ENCODE measurements at places on chromosomes 1 and 21.

DNA sequence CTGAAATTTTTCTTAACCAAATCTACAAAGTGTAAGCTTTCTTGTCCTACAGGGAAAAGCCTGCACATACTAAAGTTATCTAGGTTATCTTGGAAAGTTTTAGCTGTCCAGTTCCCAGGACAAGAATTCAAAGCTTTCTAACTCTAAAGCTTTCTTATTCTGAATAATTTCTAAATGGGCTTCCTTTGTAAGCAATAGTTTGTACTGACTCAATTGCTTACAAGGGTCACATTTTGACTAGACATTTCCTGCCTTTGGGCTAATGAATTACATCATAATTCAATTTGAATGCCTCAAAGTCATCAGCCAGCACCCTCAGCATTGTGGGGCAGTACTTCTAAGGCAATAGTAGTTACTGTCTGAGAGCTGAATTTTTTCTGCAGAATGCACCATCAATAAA is 223.0 kb downstream of the LTN1 start:
- DNase-seq, result no peak

- DNase-seq, result no peak
Observed at GRCh38 chr1:3217181-3217641, 148.2 kb downstream of the PRDM16 start.

DNA sequence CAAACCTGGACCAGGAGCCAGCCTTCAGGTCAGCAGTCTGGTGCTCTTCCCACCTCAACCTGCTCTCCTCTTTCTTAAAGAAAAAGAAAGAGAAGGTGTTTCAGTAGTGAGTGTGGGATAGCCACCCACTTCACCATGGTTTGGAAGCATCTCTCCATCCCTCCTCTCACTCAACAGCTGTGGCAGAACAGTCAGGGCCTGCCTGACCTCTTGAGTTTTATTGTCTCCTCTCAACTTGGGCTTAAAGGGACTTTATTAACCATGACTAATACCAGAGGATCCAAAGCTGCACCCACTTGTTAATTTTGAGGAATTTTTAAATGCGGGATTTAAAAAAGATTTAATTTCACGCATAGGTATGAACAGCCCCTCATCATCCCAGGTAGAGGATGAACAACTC is 570 bp upstream of the VASH2 start:
- no peak for DNase-seq

GRCh38 chr1:205041001-205041715 is 1.9 kb upstream of the CNTN2 start:
- no peak for DNase-seq

GRCh38 chr1:233293556-233294446 is 1.7 kb downstream of the PCNX2 start:
- no peak for DNase-seq

DNA sequence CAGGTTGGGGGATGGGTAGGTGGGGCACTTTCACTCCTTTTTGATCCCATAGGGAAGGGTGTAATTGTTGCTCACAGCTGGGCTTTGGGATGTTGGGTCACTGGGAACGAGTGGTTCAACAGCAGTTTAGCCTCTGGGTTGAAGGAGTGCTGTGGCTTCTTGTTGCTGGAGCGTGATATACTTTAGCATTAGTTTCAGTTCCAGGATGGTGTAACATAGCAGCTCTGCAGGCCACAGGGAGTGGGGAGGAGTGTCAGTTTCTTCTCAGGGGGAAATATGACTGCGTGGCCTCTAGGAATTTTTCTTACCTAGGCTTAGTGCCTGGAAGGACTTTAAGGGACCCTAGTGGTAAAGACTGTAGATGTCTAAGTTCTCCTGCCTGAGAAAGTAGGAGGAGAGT is 1105.3 kb upstream of the TMPRSS15 start:
- no peak for DNase-seq

DNA sequence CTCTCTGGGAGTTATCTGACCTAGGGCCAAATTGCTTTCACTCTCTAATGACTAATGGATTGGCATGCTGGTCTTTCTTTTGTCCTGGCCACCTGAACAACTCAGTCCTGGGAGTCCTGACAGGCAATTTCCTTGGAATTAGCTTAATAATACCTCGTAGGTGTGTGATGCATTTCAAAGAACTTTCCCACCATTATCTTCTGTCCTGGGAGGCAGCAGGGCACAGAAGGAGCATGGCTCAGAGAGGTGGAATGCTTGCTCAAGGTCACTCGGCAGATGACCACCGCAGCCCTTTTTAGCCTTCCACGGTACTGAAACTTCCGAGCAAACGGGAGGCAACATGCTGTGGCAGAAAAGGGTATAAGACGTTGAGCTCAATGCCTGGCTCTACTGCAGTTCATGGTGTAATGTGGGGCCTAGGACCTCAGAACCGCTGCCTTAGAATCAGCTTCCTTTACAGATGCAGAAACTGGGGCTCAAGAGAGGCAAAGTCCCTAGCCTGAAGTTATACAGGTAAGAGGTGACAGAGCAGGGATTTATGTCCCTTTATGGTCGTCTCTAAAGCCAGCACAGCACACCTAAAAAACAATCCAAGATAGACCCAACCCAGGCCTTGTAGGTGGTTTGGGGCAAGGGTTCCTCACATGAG is 3.2 kb downstream of the ID3 start:
- peak; percentile 79 for DNase-seq

- peak; percentile 86 for DNase-seq
Observed at GRCh38 chr1:165854101-165854845, 26.9 kb downstream of the UCK2 start.

DNA sequence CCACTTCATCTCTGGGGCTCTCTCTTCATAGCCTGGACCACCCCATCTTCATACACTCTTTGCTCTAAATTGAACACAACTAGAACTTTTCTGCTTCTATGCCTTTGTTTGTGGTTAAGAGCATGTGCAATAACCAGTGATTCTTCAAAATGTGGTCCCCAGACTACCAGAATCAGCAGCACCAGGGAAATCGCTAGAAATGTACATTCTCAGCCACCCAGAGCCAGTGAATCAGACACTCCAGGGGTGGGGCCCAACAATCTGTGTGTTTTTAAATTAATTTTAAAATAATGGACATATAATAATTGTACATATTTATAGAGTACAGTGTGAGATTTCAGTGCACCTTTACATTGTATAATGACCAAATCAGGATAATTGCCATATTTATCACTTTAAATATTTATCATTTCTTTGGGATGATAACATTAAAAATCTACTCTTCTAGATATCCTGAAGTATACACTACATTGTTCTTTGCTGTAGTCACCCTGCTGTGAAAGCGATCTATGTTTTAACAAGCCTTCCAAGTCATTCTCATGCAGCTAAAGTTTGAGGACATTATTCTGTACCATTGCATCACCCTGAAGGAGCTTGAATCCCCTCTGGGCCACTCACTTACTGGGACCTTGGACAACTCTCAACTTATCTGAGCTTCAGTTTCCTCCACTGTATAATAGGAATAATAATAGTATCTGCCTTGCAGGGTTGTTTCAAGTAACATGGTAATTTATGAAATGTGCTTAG is 10.8 kb downstream of the GRHL3 start:
- DNase-seq, result no peak

DNA sequence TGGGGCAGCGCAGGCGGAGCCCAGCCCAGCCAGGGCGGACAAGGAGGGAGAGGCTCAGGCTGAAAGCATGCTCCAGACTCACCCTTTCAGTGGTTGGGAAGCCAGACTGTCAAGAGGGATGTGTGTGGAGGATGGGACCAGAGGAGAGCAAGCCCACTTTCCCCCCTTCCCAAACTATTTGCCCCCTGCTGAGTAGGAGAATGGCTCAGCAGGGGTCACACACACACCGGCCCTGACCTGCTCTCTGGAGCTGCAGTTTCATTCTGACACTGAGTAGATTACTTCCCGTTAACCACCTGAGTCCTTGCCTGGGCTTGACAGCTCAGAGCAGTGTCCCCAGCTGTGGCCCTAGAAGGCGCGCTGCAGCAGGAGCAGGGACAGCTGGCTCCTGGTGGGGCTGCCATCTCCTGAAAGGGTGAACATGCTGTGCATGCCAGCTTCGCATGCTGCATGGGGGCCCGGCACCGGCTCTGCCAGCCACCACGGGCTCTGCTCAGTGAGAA is 51.6 kb upstream of the CNTN2 start:
- DNase-seq, result no peak

- no peak for DNase-seq
Observed at GRCh38 chr1:231334079-231334666, 3.5 kb downstream of the EXOC8 start.

DNA sequence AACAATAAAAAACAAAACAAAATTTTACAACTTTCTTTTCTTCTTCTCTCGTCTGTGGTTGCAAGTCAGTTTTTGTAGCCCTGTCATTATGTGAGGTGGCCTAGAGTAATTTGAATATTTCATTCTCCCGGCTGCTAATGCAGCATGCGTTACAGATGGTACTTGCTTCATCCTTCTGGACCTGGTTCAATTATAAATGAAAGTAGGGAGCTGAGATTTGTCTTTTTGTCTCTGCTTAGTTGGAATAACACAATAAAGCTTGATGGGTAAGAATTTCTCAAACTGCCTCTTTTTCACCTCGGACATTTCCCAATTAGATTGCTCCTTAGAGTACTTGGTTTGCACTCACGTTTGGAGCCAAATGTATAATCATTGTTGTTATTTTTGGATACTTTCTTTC is 201.6 kb downstream of the PBX1 start:
- no peak for DNase-seq

GRCh38 chr1:169186106-169186505 is 79.6 kb downstream of the ATP1B1 start:
- no peak for DNase-seq

GRCh38 chr1:31259746-31260145 is 20.1 kb upstream of the NKAIN1 start:
- no peak for DNase-seq

DNA sequence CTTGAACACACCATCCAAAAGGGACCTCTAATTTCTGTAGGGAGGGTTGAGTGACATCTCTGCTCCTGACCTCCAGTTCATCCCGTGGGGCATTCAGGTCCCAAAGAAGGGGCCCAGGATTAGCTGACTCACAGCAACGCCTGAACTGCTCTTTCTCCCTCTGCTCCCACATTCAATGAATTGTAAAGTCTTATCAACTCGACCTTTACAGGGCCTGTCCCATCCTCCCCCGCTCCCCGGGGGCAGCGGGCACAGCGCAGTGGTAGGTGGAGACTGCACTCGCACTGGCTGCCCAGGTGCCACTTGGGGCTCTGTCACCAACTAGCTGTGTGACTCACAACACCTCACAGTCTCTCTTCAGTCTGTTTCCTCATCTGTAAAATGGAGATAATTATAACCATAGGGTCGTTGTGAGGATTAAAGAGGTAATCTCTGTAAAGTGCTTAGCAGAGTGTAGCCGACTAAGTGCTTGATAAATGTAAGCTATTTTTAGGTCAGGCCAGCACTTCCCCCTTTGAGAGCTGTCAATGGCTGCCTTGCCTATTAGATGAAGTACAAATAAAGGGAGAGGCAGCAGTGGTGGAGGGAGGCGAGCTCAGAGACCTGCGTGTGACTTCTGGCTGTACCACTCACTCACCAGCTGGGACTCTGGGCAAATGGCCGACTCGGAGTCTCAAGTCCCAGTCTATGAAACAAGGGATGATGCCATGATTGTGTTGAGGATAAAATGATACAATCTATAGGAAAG is 637 bp upstream of the MYBPHL start:
- DNase-seq, result no peak

DNA sequence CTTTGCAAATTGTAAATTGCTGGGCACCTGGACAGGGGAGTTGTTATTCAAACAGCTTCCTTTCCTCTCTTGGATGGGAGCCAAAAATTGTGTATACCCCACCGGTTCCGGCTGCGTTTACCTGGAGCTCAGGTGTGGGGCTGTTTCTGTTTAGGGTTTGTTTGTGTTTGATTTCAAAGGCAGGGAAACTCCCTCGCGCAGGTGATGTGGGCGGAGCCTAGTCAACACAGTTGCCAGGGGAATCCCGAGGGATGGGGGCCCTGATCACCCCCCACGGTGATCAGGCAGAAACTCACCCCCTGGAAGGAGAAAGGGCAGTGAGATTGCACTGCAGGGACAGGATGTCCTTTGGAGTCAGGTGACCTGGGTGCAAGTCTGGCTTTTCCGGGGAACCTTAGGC is 28.3 kb downstream of the CDCP2 start:
- DNase-seq, result no peak

GRCh38 chr1:112061901-112062320 is 72.4 kb upstream of the KCND3 start:
- DNase-seq, result no peak

DNA sequence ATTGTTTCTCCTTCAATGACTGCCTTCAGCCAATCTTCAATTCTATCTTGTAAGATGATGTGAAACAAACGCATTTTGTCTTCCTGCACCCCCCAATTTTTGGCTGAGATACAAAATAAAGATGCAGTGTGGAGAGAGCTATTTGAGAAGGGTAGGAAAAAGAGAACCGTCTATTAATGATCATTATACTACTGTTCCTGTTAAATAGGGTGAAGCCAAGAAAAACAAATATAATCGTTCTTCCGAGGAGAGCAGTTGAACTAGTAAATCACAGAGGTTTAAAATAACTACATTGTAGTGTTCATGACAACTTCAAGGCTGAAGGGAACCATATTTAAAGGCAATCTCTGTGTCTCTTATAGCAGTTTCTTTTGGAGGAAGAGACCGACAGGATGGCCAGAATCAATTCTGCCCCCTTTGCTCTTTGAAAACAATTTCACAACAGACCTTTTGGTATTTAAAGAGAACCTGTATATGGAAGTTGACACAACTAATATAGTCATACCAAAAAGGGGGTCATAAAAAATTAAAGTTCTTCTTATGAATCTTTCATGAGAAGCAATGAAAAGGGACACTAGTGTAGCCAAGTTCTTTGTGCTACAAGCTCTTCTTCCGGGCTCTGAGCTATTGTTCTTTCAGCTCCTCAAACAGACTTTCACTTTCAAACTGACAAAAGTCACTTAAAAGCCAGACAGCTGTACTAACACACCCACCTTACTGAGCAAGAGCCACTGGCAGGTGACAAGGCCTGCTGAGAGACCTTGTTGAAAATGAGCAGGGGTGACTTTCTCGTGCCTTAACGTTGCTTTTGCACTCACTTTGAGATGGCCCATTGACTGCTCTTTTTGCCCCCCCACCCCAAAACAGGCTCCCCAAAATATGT is 30.9 kb downstream of the PROX1 start:
- no peak for DNase-seq

- DNase-seq, result no peak
Observed at GRCh38 chr1:11924334-11925195, 1.7 kb downstream of the KIAA2013 start.

DNA sequence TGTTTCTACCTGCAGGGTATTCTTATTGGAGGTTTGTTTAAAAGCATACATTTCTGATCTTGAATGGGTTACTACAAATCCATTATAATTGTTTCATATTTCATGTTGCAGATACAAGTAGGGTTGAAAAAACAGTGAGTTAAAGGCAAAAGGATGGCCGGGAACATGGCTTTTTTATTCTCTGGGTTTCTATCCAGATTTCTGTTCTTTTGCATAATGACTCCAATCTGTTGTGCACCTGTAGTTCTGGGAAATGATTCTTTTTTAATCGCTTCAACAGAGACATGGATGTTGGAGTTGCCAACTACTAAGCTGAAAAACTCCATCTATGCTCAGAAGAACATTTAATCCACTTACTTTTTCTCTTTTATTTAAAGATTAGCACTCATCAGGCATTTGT is 2.7 kb upstream of the ADAMTS1 start:
- DNase-seq, result no peak

GRCh38 chr21:39124681-39125251 is 58.5 kb downstream of the PSMG1 start:
- DNase-seq, result no peak

- DNase-seq, result peak; percentile 5
Observed at GRCh38 chr1:224253721-224254120, 70.7 kb downstream of the DEGS1 start.

Data from HT1080 (cell line).